ENCODE measurements at places on chromosomes 4 and X.
A peak's percentile ranks its signal among the peaks of the same experiment; 100 is the strongest.

DNA sequence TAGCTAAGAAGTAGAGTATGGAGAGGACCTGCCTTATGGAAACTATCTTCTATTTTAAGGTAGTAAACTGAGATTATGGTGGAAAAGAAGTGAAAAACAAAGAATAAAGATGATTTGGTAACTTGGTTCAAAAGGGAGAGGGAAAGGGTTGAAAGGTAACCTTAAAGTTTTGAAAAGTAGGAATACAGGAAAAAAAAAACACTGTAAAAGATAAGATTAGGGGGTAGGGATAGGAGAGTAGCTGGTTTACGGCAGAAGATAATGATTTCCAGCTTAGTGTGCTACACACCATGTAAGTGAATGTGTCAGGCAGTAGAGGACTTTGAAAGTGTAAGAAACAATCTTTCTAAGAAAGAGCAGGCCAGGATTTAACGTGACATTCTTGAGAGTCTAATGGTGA lies 35.3 kb downstream of the FAM13A start:
- DNase-seq, result no peak

GRCh38 chr4:143711543-143712154 lies 11.2 kb upstream of the FREM3 start:
- DNase-seq, result no peak

DNA sequence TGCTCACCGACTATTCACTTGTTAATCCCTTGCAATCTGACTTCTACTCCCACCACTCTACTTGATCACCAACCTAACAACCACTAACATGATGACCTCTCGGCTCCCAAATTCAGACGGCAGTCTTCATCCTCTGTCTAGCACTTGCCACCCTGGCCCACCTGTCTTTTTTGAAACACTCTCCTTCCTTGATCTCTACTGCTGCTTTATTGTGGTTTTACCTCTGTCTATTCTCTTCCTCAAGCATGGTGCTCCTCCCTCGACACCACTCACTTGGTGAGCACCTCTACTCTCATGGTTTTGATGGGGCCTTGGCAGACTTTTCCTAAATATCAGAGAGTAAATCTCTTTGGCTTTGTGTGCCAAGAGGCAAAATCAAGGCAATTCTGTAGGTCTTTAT lies 21.7 kb upstream of the CXCR3 start:
- no peak for DNase-seq

DNA sequence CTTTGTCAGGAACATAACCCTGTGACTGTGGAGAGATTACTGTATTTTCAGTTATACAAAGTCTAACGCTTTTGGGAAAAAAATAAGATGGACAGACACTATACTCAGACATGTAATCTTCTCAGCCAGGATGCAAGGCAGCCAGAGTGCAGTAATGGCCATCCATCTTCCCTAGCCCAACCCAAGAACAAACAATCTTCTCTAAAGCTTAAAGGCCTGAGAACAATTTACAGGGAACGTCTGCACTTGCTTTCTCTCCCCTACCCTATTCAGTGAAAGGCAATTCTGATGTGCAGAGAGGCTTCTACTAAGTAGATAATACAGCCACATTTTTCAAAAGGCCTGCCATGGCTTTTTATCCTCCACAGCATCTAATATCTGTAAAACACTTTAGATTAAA lies 471.3 kb downstream of the FGF13 start:
- DNase-seq, result no peak

- no peak for DNase-seq
Measured at GRCh38 chr4:74330295-74330750, 22.1 kb downstream of the EPGN start.

GRCh38 chr4:110412354-110413065 lies 63.4 kb upstream of the ENPEP start:
- no peak for DNase-seq

GRCh38 chrX:3119376-3119775 lies 78.1 kb downstream of the ARSF start:
- no peak for DNase-seq

DNA sequence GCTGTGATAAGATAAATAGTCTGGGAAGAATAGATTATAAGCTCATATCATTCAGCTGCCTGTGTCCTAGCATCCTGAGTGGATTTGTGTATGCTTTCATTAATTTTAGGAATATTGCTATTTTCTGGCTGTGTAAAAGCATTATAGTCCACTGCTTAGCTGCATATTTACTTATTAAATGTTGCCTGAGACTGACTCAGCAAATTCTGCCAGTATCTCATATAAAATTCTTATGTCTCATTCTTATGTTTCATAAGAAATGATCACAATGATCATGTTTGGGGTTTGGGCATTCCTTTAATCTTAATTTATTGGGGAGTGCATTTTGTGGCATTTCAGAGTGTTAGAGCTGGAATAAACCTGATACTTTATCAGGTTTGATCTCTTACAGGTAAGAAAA lies 34.9 kb downstream of the RASSF6 start:
- DNase-seq, result no peak

- DNase-seq, result no peak
Measured at GRCh38 chr4:75995727-75996126, 5.0 kb upstream of the SDAD1 start.

- peak; percentile 10 for DNase-seq
Measured at GRCh38 chrX:9465380-9466123, 694 bp downstream of the TBL1X start.

- no peak for DNase-seq
Measured at GRCh38 chrX:114930227-114930626, 87.2 kb downstream of the IL13RA2 start.

DNA sequence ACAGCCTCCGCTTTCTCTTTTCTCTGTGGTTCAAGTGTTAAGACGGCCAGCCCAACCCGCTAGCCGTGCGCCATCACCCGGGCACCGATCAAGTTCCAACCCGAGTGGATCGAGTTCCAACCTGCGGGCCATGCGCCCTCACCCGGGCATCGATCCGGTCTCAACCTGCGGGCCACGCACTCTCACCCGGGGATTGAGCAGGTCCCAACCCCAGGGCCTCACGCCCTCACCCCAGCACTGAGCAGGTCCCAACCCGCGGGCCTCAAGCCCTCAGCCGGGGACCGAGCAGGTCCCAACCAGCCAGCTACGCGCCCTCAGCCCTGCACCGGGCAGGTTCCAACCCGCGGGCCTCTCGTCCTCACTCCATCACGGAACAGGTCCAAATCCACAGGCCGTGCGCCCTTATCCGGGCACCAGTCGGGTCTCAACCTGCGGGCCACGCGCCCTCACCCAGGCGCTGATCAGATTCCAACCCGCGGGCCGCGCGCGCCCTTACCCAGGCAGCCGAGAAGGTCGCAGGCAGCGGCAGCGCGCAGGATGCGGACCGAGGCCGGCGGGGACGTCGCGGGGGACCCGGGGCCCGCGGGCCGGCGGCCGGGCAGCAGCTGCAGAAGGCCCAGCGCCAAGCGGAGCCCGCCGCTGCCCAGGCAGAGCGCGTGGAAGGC lies 443 bp downstream of the GPR143 start:
- DNase-seq, result no peak

- no peak for DNase-seq
Measured at GRCh38 chr4:25656031-25656430, 380 bp downstream of the SLC34A2 start.

- no peak for DNase-seq
Measured at GRCh38 chrX:148024425-148025148, 43.5 kb downstream of the FMR1NB start.

DNA sequence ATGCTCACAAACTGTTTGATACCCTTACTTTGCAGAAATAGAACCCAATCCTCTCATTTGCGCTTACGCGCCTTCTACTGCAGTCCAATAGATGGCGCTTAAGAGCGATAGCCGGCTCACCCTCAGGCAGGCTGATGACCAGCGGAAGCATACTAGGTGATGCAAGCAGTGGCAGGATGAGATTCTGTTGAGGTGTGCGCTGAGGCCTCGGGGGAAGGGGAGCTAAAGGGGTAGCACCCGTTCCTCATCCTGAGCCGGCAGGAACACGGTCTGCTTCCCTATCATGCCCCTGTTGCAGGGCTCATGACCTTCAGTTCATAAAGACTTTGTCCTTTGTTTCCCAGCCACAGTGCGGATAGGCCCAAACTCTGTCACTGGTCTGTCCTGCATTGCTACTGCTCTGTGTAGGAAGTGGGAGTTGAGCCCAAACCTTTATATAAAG lies 628.9 kb downstream of the TLL1 start:
- DNase-seq, result no peak

DNA sequence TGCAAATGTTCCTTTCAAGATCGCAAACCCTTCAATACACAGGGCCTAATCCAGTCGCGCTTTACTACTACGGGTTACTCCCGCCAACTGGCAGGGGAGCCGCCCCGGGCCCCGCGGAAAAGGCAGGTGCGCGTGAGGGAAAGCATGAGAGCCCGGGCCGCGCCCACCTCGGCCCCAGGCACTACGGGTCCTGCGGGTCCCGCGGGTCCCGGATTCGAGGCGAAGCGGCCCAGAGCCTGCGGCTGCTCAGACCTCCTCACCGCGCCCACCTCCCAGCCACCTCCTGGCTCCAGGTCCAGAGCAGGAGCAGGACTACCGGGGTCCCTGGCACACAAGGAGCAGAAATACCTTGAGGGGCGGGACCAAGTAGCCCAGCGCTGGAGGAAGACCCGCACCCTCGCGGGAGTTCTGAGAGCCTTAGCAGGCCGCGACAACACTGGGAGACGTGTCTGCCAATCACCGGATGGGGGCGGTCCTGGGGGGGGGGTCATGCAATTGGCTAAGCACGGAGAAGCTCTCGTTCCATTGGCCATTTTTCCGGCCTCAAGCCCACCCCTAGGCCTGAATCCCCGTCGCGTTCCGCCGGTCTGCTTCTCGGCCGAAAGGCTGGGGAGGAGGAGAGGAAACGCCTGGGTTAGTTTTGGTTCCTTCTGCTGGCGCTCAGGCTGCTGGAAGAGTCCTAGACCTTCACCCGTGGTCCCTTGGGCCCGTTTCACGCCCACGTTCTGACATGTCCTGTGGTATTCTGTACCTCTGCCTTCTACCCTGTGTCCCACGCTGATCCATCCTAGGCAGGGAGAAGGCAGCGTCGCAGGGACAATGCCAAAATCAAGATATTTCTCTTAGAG lies 29.0 kb downstream of the ERVMER34-1 start:
- DNase-seq, result peak; percentile 96

DNA sequence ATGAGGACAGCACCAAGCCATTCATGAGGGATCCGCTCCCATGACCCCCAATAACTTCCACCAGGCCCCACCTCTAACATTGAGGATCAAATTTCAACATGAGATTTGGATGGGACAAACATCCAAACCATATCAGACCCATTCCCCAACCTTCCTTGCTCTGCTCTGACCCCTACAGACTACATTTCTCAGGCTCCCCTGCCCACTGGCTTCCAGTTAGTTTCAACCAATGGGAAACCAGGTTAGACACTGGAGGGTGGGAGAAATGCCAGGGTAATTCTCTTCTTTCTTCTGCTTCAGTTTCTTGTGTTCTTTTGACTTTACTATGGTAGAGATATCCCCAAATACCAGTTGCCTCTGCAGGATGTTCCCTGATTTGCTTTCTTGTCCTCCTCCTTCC lies 125.7 kb downstream of the CLCN4 start:
- no peak for DNase-seq

GRCh38 chr4:149630064-149630463 lies 185.6 kb downstream of the IQCM start:
- DNase-seq, result no peak

GRCh38 chr4:138494116-138494515 lies 252.0 kb upstream of the SLC7A11 start:
- DNase-seq, result no peak

- DNase-seq, result no peak
Measured at GRCh38 chrX:148020329-148020728, 39.2 kb downstream of the FMR1NB start.

GRCh38 chr4:85955620-85956292 lies 404.1 kb downstream of the MAPK10 start:
- DNase-seq, result no peak

GRCh38 chr4:17112292-17112659 lies 213.8 kb upstream of the LDB2 start:
- no peak for DNase-seq

- DNase-seq, result no peak
Measured at GRCh38 chrX:148204195-148204594, 223.1 kb downstream of the FMR1NB start.

- DNase-seq, result no peak
Measured at GRCh38 chr4:86685401-86685800, 91.3 kb downstream of the PTPN13 start.

GRCh38 chr4:120870279-120870673 lies 52.2 kb downstream of the PRDM5 start:
- no peak for DNase-seq

GRCh38 chr4:25133132-25133531 lies 27.1 kb downstream of the SEPSECS start:
- DNase-seq, result no peak

DNA sequence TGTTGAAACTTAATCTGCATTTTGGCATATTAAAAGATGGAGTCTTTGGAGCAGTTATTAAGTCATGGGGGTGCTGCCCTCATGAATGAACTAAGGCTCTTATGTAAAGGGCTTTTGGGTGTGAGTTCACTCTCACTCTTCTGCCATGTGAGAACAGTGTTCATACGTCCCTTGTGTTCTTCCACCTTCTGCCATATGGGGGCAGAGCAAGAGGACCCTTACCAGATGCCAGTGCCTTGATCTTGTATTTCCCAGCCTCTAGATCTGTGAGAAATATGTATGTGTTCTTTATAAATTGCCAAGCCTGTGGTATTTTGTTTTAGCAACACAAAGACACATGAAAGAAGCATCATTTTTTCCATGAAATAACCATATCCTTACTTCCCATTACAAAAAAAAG lies 213.9 kb downstream of the SPOCK3 start:
- no peak for DNase-seq

GRCh38 chr4:33369446-33369845 lies 2649.3 kb downstream of the PCDH7 start:
- DNase-seq, result no peak

- DNase-seq, result no peak
Measured at GRCh38 chrX:106952988-106953387, 32.8 kb downstream of the CLDN2 start.

- no peak for DNase-seq
Measured at GRCh38 chr4:155319516-155319915, 57.2 kb downstream of the MAP9 start.

- no peak for DNase-seq
Measured at GRCh38 chr4:175418516-175418915, 393.5 kb downstream of the GPM6A start.

All from head of caudate nucleus (tissue), 42 donors.